Hepatocyte (in vitro differentiated cells): ENCODE measurements at places on chromosomes 1 and 21. TPM values are rescaled to one million over a fixed set of nuclear protein-coding genes. Genes with fewer than 3 reads are reported as not detected.

DNA sequence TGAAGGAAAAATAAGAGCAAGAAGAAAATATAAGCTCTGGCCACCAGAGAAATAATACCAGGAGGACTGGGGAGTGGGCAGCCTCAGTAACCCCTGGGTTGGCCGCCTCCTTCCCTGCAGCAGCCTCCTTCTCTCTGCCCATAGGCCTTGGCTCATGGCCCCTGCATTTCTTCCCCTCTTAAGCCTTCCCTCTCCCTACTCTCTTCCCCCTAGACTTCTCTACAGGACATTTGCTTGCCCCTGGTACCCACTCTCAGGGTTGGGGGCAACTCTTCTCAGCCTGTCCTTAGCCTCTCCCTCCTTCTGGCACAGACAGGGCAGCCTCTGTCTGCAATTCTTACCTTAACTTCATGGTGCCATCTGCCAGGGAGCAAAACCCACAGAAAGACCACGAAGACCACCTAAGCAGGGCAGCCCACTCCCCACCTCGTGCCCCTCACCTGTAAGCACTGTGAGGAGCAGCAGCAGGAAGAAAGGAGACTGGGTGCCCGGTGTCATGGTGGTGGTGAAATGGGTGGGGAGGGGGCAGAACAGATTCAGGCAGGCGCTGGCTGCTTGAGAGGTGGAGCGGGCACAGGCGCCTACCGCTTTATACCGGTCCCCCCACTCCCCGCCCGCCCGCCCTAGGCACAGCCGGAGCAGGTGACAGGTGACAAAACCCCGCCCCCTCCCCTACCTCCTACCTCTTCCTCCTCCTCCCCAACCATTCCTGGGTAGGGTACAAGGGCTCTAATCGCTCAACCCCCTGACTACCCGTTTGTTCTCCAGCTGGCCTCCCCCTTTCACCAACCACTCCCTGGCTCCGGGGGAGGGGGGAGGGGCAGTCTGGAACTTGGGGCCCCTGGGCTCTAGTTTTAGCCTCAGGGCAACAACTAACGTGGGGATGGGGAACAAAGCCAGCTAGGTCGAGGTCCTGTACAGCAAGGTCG, 15.1 kb downstream of the THBS3 start:
- peak; percentile 73 for DNase-seq

GRCh38 chr1:52403566-52404115, 582 bp downstream of the ORC1 start:
- peak; percentile 54 for DNase-seq

- no peak for DNase-seq
These were observed 136.6 kb upstream of the GFI1 start for GRCh38 chr1:92623187-92623778.

GRCh38 chr1:228240411-228241240, 32.8 kb downstream of the OBSCN start:
- DNase-seq = no peak

GRCh38 chr1:232589812-232590743, 39.9 kb downstream of the SIPA1L2 start:
- no peak for DNase-seq

DNA sequence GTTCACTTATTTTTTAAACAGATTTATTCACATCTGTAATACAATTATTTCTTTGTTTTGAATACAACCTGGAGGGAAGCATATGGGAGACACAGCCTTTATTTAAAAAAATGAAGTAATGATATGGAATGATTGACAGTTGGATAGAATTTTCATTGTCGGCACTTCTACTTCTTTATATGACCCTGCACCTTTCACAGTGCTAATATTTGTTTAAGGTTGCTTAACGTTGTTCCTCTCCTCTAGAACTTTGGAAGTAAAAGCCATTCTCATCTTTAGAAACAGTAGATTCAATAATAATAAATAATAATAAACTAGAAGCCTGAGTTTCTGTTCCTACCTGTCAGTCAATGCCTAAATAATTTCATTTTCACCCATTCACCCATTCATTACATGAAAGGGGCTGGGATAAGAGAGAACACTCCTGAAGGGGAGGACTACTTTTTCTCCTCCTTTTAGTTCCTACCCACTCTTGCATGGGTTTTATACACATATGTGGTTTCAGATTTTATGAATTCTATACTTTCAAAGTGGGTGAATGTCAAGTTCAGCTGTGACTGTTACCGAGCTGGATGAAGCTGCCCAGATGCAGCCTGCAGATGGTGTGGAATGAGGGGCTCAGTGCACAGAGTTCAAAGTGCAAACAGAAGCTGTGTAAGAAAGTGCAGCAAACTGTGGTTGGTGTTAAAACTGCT, 9.4 kb downstream of the RUNX1 start:
- no peak for DNase-seq

GRCh38 chr1:184359909-184360308, 26.9 kb upstream of the C1orf21 start:
- DNase-seq = no peak

DNA sequence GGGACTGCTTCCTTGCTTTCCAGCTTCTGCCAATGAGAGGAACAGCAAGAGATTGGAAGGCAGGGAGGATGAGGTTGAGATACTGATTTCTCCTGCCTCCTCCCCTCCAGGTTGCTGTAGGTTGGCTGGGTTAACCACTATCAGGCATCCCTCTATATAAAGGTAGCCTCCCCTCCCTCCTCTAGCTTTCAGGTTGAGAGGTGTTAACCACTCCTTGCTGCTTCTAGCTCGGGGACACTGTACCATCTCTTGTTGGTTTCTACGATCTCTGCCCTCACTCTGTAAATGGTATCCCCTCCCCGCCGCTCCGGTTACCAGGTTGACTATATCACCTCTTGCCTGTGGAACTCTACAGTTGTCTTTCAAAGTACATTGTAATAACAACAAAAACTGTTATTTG, 16.7 kb downstream of the LPAR3 start:
- no peak for DNase-seq

DNA sequence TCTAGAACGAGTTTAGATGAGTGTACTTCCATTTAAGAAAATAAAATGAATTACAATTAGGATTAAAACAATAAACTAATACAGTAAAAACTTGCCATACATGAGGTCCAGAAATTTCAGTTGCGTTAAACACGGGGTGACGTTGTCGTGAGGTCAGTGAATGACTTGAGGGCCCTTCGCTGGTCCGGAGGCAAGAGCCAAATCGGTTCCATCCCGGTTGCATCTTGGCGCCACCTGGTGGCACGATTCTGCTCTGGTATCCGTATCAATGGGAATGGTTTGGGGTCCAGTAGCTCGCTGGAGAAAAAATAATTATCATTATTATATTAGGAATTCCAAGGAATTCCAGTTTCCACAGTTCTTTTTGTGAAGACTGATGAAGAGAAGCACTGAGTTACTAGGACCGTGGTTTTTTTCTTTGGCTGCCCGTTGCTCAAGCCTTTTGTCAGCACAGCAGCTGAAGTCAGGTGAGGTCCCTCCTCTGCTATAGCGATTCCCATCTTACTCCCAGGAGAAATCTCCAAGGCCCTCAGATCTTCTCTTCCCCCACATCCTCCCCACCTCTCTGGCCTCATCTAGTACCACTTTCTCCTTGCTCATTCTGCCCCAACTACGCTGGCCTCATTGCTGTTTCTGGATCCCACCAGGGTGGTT, 161.4 kb downstream of the SLC35F3 start:
- DNase-seq = peak; percentile 84

DNA sequence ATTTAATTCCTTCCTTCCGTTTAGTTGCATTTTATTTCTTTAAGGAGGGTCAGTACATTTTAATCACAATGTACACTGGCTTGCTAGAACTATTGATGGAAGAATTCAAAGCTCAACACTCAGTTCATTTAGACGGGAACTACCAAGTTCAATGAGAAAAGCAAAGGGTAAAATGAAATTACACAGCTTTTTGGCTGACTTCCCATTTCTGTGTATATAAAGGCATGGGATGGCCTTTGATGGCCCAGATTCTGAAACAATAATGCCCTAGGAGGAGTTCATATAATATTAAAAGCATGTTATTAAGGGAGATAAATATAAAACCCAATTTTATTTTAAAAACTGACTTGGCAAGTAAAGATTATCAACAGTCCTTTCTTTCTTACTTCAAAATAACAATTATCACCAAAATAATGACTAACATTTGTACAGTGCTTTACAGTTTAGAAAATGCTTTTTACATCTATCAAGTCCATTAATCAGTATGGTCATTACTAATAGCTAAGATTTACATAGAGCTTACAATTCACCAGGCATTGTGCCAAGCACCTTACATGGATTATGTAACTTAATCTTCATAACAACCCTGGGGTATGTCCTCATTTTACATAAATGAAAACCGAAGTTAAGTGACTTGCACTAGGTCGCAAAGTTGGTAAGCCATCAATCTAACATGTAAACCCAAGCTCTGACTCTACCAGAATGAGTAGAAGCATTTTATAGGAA, 402.4 kb downstream of the OMA1 start:
- no peak for DNase-seq

- DNase-seq = no peak
These were observed 133.2 kb downstream of the ADSS2 start for GRCh38 chr1:244318512-244318911.

DNA sequence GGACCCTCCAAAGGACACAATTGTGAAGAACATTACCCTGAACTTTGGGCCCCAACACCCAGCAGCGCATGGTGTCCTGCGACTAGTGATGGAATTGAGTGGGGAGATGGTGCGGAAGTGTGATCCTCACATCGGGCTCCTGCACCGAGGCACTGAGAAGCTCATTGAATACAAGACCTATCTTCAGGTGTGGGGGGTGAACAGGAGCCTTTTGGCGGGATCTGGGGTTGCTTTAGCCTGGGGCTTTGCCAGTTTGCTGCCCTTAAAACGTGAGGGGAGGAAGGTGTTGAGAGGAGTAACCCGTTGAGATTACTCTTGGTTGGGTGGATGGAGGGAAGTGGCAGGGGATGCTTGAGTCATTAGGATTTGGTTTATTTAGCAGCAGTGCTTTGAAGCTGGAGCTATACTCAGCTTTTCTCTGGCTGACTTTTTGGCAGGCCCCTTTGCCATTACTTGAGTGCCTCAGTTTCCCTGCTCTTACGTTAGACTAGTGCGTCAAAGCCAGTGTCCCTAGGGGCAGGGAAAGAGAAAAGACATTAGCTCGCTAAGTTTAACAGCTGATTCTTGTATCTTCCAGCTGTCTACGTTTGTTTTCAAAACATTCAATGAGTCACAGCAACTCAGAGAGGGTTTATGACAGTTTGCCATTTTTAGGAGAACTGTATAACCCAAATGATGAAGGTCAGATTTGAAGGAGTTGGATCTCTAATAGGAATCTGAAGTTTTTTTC, 4.4 kb downstream of the NDUFS2 start:
- no peak for DNase-seq

DNA sequence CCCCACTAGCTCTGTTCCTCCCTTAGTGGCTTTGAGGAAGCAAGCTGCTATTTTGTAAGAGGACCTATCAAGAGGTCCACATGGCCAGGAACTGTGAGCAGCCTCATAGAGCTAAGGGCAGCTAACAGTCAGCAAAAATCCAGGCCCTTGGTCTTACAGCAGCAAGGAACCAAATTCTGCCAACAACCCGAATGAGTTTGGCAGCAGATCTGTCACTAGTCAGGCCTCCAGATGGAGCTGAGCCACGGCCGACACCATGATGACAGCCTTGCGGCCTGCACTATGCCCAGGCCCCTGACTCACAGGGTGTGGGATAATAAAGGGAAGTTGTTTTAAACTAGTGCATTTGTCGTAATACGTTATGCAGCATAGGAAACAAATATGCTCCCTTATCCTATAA, 28.0 kb upstream of the H3-3A start:
- DNase-seq = peak; percentile 62

DNA sequence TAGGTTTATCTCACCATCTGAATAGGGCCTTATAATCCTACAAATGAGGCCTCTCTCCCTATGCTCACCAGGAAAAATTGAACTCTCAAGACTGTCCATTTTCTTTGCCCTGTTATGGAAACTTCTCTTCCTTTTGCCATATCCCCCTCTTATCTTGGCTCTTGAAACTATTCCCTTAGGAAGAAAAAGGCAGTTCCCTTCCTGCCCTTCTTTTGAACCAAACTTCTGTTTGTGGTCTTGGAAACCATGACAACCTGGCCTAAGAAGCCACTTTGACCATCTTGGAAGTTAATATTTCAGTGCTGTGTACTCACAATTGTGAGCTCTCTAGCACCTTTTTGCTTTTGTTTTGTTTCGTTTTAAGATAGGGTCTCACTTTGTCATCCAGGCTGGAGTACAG, 40.0 kb downstream of the ATP2B4 start:
- DNase-seq = no peak

- DNase-seq = no peak
These were observed 14.4 kb downstream of the PPFIA4 start for GRCh38 chr1:203040513-203041275.

GRCh38 chr1:28113242-28113572, 24.8 kb upstream of the EYA3 start:
- DNase-seq = peak; percentile 18

DNA sequence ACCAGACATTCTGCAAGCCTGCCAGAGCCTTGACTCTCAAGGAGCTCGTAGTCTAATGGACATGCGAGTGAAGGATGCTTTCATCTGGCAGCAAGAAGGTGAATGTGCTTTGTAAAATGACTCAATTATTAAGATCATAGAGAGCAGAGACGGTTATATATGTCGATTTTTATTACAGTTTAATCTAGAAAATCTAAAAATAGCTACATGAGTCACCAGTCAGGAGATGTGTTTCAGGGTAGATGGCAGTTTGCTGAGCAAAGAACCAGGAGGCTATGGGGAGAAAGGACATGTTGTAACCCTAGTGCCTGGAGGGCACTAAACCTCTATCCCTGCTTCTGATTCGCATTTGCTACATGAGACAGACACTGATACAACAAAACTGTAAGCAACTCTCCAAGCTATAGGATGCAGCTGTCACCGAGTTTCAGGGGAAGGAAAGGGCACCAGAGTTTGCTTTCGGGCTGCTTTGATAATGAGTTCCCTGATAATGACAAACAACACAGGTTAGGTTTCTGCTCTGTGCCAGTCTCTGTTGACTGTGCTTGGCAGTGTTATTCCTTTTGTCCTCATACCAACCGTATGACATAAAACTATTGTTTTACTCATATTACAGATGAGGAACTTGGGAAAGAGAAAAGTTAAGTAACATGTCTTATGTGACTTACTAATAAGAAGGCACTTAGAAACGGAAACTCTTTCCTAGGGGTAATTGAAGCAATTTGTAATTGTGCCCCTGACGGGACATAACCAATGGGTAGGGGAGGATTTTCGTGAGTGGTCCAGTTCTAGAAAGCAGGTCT, 43.2 kb downstream of the C1orf198 start:
- DNase-seq = peak; percentile 73

The S100A2 gene
- 1.7 and 4.2 TPM in 2 replicates for total RNA-seq

The RNF223 gene
- total RNA-seq = 0.08 and 0.43 TPM in 2 replicates

The LEMD1 gene
- total RNA-seq = 2.4 TPM in 1 of 2 replicates, not detected in the other

The FAM72C gene
- 0.07 TPM in 1 of 2 replicates, not detected in the other for total RNA-seq

The SLAMF9 gene
- total RNA-seq = not detected in 2 replicates

The NR1I3 gene
- 2.6 and 4.1 TPM in 2 replicates for total RNA-seq

The S100A16 gene
- total RNA-seq = 103 and 129 TPM in 2 replicates

The ILDR2 gene
- 2.4 and 3.4 TPM in 2 replicates for total RNA-seq

The CR2 gene
- total RNA-seq = 0.17 and 0.36 TPM in 2 replicates

The KISS1 gene
- total RNA-seq = 2.2 and 12.9 TPM in 2 replicates
